ENCODE measurements at places on chromosomes 7 and 10.

GRCh38 chr10:1673568-1674345, 63.6 kb downstream of the ADARB2 start:
- no peak for DNase-seq

DNA sequence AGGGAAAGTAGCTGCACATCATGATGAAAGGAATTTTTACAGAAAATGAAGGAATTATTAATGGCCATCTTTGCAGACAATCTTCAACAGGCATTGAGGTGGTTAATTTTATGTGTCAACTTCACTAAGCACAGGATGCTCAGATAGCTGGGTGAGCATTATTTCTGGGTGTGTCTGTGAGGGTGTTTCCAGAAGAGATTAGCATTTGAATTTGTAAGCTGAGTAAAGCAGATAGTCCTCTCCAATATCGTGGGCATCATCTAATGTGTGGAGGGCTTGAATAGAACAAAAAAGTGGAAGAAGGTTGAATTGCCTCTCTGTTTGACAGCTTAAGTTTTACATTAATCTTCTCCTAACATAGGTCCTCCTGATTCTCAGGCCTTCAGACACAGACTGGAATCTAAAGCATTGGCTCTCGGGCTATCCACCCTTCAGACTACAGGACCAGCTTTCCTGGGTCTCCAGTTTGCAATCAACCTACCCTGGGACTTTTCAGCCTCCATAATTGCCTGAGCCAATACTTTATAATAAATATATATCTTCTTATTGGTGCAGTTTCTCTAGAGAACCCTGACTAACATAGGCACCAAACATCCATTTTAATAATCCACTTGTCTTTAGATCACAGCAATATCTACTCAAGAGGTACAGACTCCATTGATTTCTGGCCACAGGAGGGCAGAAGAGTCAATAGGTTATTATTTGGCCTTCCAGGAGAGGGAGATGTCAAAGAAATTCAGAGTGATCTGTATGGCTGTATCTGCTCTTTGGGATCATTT, 10.5 kb upstream of the CRPPA start:
- no peak for DNase-seq

GRCh38 chr7:25028370-25029021, 48.5 kb upstream of the OSBPL3 start:
- peak; percentile 52 for DNase-seq

GRCh38 chr7:93147363-93147762, 822 bp downstream of the SAMD9L start:
- no peak for DNase-seq

- no peak for DNase-seq
These were observed 65.1 kb downstream of the PPP1R3C start for GRCh38 chr10:91567815-91568214.

- no peak for DNase-seq
These were observed 104.1 kb upstream of the GSDME start for GRCh38 chr7:24861336-24861735.

DNA sequence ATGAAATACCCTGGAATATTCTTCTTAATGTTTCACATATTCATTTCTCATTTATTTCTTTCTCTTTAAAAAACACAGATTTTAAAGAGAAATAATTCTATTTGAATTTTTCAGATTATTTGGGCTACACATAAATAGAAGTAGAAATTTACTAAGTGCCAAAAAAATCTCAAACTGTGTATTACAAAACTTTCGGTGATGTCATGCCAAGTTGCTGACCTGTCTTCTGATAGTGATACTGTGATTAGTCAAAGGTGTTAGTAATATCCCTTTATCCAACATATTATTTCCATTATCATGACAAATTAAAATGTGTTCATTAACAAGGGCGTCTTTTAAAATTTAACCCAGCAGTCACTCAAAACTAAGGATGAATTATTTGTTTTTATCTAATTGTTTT, 60.1 kb downstream of the COL28A1 start:
- no peak for DNase-seq

- DNase-seq = no peak
These were observed 306.0 kb upstream of the LRGUK start for GRCh38 chr7:133821171-133821570.

DNA sequence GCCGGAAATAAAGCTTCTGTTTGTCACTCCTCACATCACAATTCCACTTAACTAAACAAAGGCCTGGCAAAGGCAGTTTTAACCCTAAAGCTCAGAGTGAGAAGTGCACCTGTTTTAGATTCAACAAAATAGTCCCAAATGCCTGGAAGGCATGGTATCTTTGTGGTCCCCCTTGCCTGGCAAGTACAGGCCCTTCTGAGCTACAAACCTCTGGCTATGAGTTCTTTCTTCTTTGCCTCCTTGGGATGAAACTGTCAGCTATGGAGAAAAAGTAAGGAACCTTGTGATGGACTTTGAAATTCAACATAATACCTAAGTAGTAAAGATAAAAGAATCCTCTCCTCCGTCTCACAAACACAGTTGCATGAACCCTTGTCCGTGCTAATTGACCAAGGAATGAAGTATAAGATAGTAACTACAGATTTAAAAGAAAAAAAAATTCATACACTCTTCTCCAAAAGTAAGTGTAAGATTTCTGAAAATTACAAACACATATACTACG, 244.5 kb upstream of the ETV1 start:
- no peak for DNase-seq

DNA sequence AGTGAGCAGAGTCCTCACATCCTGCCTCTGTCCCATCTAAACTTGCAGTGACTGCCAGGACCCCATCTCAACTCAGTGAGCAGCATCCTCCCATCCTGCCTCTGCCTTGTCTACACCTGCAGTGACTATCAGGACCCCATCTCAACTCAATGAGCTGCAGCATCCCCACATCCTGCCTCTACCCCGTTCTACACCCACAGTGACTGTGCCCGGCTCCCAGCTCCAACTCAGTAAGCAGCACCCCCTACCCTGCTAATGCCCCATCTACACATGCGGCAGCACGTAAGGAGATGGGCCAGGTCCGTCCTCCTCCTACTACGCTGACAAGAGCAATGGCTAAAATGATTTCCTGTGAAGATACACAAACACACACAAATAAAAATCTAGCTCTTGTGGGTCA, 65.5 kb downstream of the TNS3 start:
- DNase-seq = no peak

- no peak for DNase-seq
These were observed 35.4 kb downstream of the DRGX start for GRCh38 chr10:49360271-49361177.

GRCh38 chr7:22651036-22651435, 76.0 kb upstream of the IL6 start:
- no peak for DNase-seq

- peak; percentile 14 for DNase-seq
These were observed 281.2 kb upstream of the VSTM2A start for GRCh38 chr7:54260941-54261371.

- no peak for DNase-seq
These were observed 11.8 kb downstream of the PON1 start for GRCh38 chr7:95312561-95312960.

GRCh38 chr10:133164816-133165555, 5.0 kb downstream of the KNDC1 start:
- DNase-seq = no peak

DNA sequence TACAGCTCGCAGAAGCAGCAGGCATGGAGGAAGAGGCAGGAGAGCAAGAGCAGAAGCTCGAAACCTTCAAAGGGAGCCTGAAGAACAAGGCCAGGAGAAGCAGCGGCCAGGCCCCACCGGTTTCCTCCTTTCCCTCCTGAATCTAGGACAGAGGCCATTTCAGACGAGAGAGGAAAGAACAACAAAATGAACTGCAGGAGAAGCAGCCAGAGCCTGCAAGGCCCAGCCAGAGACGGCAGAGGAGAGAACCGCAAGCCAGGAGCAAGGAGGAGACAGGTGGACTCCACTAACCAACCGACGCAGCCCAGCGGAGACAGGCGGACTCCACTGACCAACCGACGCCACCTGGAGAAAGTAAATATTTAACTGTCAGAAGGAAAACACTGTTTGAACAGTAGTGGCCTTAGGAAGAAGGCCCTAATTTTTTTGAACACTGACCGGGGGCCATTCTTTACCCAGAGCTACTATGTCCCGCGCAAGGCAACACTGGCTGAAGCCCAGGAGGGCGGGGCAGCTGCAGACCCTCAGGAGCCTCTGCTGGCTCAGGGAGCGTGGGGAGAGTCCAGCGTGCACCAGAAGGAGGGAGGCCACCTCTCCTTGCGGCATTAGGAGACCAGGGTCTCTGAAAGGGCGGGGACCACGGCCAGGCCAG, 559.2 kb downstream of the PTPRN2 start:
- no peak for DNase-seq

DNA sequence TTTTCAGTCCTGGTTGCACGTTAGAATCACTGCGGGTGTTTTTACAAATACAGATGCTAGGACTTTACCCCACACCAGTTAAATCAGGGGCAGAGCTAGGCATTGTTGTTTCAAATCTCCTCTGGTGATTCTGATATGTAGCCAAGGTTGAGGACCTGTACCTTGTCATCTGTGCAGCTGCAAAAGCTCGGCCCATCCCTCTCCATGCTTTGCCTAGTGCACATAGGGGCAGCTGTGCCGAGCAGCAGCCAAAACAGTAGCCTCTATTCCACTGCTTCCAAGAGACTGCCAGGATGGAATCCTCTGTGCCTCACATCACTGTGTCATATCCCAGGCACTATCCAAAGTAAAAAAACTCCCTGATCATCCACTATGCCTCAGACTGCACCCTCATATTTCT, 181.3 kb downstream of the CDK14 start:
- no peak for DNase-seq

GRCh38 chr7:124777268-124777667, 11.7 kb upstream of the GPR37 start:
- DNase-seq = no peak

DNA sequence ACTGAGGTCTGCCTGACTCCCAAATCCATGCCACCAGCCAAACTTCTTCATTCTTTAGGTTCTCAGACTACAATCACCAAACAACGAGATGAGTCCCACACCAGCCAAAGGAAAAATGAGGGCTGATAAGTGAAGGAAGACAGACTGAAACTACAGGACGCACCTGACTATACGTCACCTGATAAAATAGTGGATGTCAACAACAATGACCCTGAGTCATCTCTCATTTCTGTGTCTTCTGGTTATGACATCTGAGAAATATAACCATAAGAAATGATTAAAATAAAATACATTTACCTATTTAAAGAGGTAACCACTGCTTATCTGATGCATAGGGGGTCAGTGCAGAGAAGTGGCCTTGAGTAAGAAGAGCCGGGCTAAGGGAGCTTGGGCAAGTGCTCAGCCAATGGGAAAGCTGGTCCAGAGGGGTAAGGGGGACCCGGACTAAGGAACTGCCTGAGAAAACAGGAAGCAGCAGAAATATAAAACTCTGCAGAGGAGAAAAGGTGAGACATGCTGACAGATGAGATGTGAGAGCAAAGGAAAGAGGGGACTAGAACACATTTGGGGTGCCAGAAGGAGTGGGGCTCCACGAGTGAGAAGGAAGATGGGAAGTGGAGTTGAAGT, 51.8 kb downstream of the HIPK2 start:
- no peak for DNase-seq

DNA sequence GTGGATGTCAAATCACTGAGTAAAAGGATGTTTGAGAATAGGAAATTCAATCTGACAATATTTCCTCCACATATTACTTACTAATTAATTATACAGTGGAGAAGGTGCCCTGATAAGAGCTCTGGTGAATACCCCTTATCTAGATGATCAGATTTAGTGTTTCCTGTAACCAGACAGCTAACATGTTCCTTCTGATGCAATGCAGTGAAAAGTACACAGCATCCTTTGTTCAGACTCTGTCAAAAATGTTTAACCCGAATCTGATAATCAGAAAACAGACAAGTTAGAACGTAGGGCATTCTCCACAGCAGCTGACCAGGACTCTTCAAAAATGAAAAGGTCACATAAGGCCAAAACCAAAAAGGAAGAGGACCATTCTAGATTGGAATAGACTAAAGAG, 46.2 kb downstream of the WDR11 start:
- DNase-seq = no peak

GRCh38 chr7:128321044-128321422, 22.7 kb downstream of the RBM28 start:
- DNase-seq = no peak

DNA sequence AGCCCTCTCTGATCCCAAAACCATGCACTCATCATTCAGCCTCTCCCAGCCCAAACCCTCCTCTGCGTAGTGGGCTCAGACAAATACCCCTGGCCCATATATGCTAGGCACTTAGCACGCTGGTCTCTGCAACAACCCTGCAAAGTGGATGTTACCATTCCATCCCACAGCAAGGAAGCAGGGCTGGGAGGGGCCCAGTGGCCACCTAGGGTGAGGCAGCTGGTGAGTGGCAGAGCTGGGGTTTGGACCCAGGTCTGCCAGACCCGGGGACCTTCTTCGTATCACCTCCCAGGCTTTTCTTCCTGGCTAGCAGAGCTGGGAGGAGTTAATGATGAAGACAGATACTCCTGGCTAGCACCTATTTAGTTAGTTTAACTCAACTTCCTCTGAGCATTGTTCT, 33.1 kb upstream of the SLC29A3 start:
- DNase-seq = no peak

DNA sequence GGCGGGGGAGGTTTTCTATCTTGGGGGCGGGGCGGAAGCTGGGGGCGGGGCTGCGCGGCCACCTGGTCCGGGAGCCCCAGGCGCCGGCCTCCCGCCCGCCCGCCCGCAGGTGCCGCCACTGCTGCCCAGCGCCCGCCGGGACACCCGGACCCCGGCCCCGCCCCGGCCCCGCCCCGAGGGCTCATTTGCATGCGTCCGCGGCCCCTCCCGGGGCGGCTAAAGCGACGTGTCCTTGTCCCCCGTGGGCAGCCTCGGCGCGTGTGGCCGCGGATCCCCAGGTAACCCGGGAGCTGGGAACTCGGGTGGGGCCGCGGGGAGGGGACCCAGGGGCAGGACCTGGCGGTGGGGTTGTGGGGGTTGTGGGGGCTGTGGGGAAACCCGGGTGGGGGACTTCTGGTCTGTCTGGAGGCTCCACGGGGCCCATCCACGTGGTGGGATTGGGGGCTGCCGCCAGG, at the start of gene BHLHA15:
Gene BHLHA15 (plus strand): TSS at position 219 of the 455 bp plus-strand sequence. CDS start 871 bp downstream, outside the sequence.
- no peak for DNase-seq

DNA sequence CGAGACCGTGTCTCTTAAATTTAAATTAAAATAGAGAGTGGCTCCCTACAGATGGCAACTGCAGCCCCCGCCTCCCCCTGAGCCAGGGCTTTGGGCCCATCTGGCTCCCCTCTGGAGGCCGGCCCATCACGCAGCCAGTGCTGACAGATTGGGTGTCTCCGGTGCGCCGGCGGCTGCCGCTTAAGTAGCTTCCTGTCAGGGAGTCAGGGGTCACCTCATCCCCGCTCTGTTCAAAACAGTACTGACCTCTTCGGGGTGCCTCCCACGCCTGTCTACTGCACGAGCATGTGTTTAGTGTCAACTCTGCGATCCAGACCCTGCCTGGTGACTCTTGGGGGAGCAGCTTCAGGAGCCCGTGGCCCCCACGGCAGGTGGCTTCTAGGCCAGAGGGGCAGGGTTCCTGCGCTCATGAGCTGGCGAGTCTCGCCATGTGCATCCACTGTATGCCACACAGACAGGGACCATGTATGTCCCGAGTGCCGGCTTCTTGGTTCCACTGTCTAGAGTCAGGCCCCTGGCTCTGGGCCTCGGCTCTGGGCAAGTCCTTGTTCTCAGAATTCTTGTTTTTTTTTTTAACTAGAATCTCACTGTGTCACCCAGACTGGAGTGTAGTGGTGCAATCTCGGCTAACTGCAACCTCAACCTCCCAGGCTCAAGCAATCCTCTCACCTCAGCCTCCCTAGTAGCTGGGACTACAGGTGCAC, 36.1 kb downstream of the KCTD7 start:
- no peak for DNase-seq
